Activated CD8-positive, alpha-beta T cell treated with anti-CD3 and anti-CD28 coated beads for 36 hours (primary cell): ENCODE measurements at places on chromosomes 7 and 10. TPM values are rescaled to one million over a fixed set of nuclear protein-coding genes. Genes with fewer than 3 reads are reported as not detected.

Gene AUTS2
- 3.1 TPM for total RNA-seq

Gene AEBP1
- 29.1 TPM for total RNA-seq

Gene SNX13
- 24.1 TPM for total RNA-seq

Gene SLC25A40
- 47.4 TPM for total RNA-seq

Gene CCL24
- total RNA-seq: not detected

Gene PRPS1L1
- total RNA-seq: not detected

Gene SHH
- not detected for total RNA-seq

Gene MOGAT3
- not detected for total RNA-seq

Gene LLCFC1
- total RNA-seq: not detected

Gene NUPR2
- not detected for total RNA-seq

Gene CLRN3
- total RNA-seq: not detected

Gene ASZ1
- total RNA-seq: not detected

Gene KIF11
- total RNA-seq: 43.8 TPM

Gene TDRD1
- 0.05 TPM for total RNA-seq

Gene CYP3A4
- not detected for total RNA-seq

Gene FGFR2
- not detected for total RNA-seq

Gene PIP
- total RNA-seq: not detected

Gene TRPV5
- total RNA-seq: not detected

Gene RBM20
- 0.72 TPM for total RNA-seq

Gene AP1S1
- 39.5 TPM for total RNA-seq

Gene WAPL
- 40.9 TPM for total RNA-seq

Gene NPSR1
- total RNA-seq: not detected

Gene CD36
- total RNA-seq: not detected

Gene C10orf105
- 0.27 TPM for total RNA-seq
